Left lung (tissue), 14 donors: ENCODE measurements at places on chromosomes 7 and 10. TPM values are rescaled to one million over a fixed set of nuclear protein-coding genes. Genes with fewer than 3 reads are reported as not detected.

The BAMBI gene
- polyA plus RNA-seq = 150 TPM

The NKX2-3 gene
- polyA plus RNA-seq = not detected

The ANXA8 gene
- 3.0 TPM for polyA plus RNA-seq

The PRKCQ gene
- polyA plus RNA-seq = 5.7 TPM

The XRCC2 gene
- polyA plus RNA-seq = 12.6 TPM

The CCDC3 gene
- polyA plus RNA-seq = 6.0 TPM

DNA sequence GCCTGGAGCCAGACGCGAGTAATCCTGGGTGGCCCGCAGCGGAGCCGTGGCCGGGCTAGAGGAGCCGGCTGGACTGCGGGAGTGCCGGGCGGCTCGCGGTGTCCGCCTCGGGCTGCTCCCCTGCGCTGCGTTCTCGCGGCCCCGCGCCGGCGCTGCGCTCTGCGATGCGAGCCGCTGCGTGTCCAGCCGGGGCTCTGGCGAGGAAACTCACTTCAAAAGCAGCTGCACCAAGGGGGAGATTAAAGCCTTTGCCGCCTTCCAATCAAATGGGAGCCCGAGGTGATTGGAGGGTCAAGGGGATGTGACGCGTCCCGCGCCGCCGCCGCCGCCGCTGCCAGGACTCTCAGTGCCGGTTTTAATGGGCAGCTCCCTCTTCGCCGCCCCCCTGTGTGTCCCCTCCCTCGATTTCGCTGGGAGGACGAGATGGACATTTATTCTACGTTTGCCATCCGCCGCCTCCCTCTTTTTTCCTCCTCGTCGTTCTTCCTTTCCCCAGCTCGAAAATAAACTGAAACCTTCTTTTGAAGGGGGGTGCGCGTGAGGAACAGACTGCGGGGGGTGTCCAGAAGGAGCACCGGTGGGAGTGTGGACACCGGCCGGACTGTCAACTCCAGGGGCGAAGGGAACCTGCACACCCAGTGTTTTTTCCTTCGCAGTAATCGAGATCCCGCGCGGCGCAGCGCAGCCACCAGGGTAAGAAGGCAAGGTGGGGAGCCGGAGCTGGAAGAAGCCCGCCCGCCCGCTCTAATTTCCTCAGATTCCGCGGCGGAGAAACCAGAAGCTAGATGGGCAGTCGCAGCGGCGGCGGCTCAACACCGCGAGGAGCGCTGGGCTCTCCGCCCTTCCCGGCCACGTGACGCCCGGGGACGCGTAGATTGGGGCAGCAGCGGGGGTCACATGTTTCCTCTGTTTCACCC lies at the start of gene ZNF503:
Gene ZNF503 (minus strand): TSS at position 196 of the 917 bp plus-strand sequence. CDS start 345 bp downstream, outside the sequence.
- peak; percentile 97 for DNase-seq

- peak; percentile 11 for DNase-seq
Observed at GRCh38 chr7:131106681-131107336, 220.9 kb upstream of the MKLN1 start.

GRCh38 chr10:2798336-2799022 lies 268.9 kb upstream of the PFKP start:
- no peak for DNase-seq

GRCh38 chr7:50449501-50449880 lies 659 bp downstream of the FIGNL1 start:
- DNase-seq = no peak

GRCh38 chr10:5142199-5142598 lies 42.8 kb downstream of the AKR1C8 start:
- DNase-seq = no peak
